ENCODE measurements at places on chromosomes 3 and 15.

- H3K4me1 ChIP-seq = no peaks in the 10 kb centered on the region
- no peaks in the 10 kb centered on the region for H3K36me3 ChIP-seq
- no peak overlapping the region for H3K27ac ChIP-seq
- no peak overlapping the region for H3K4me3 ChIP-seq
- peaks cover 12% of the 10 kb centered on the region for H3K27me3 ChIP-seq
- no peak for DNase-seq
These were observed 243.3 kb downstream of the FAM43A start for GRCh38 chr3:194928831-194929577.

DNA sequence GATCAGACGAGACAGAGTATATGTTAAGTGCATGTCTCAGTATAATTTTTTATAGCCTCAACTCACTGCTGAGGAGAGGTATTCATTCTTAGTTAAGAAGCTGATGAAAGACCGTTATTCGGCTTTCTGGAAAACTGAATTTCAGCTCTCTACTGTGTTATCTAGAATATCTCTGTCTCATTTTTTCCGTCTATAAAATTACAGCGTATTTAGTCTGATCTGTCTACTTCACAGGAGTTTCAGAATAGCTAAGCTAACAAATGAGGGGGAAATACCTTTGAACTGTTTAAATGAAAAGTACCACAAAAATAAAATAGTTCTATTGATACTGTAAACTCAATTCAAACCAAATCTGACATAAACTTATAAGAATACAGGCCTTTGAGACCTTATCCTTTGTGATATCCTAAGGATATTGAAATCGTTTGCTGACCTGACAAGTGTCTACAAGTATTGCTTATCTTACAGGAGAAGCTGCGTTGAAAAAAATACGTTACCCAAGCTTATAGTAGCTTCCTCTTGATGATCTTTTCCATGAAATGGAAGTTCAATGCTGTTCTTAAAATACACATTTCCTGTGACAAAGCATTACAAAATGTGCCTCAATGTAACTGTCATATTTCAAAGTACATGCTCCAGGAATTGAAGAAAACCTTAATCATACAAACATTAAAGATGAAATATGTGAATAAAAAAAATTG, 104.6 kb downstream of the IL1RAP start:
- H3K36me3 ChIP-seq = peaks cover 19% of the 10 kb centered on the region
- no peaks in the 10 kb centered on the region for H3K27me3 ChIP-seq
- no peak for DNase-seq
- no peak overlapping the region for H3K4me3 ChIP-seq

- H3K4me3 ChIP-seq = no peak overlapping the region
- peaks cover 2% of the 10 kb centered on the region for H3K36me3 ChIP-seq
- H3K27me3 ChIP-seq = peaks cover 21% of the 10 kb centered on the region
- H3K27ac ChIP-seq = no peak overlapping the region
- no peak for DNase-seq
- no peaks in the 10 kb centered on the region for H3K4me1 ChIP-seq
These were observed 962.3 kb upstream of the NR2F2 start for GRCh38 chr15:95368191-95368590.

- no peak for DNase-seq
- H3K27me3 ChIP-seq = peaks cover 17% of the 10 kb centered on the region
- no peak overlapping the region for H3K27ac ChIP-seq
- H3K4me3 ChIP-seq = no peak overlapping the region
- H3K36me3 ChIP-seq = no peaks in the 10 kb centered on the region
- peaks cover 15% of the 10 kb centered on the region for H3K4me1 ChIP-seq
These were observed 389.1 kb upstream of the PROK2 start for GRCh38 chr3:72174040-72174439.

- H3K4me1 ChIP-seq = no peaks in the 10 kb centered on the region
- no peak overlapping the region for H3K27ac ChIP-seq
- no peak overlapping the region for H3K4me3 ChIP-seq
- H3K36me3 ChIP-seq = no peaks in the 10 kb centered on the region
- DNase-seq = no peak
- H3K27me3 ChIP-seq = peaks cover 27% of the 10 kb centered on the region
These were observed 122.0 kb upstream of the ONECUT1 start for GRCh38 chr15:52912172-52912571.
